ENCODE measurements at places on chromosomes 12 and 14.

- peak; percentile 89 for DNase-seq
Measured at GRCh38 chr14:30558675-30559555, at the start of gene G2E3. TSS of gene G2E3 (plus strand) at chr14:30559158. CDS start at chr14:30581080, 21,922 bp downstream.

- DNase-seq = peak; percentile 44
Measured at GRCh38 chr12:31017535-31017934, 56.1 kb upstream of the DDX11 start.

GRCh38 chr14:36829547-36829946, 167.9 kb downstream of the PAX9 start:
- DNase-seq = no peak

DNA sequence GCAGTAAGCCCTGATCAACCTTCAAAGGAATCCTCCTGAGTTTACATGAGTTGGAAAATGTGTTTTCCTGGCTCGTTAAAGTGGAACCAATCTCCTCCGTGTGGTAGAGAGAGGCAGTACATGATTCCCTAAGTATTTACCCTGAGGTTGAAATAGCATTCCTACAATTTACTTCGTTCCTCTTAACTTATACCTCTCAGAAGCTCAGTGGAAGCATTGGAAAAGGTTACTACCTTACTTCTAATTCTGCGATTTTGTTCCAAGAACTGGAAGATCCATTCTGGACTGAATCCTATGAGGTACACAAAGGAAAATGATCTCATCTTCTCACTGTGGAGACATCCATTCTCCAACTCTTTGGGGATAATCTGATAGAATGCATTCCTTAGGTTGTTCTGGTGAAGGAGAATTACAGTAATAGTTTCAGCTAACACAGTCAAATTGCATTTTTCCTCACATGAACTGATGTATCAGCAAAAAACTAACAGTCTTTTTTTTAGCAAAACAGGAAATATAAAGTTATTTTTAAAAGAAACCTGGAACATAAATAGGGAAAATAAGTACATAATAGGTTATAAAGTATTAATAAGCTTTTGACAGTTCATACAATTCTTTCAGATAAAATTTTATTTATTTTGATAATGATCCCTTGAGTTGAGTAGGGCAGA, 475.6 kb downstream of the PDZRN4 start:
- peak; percentile 50 for DNase-seq

GRCh38 chr12:24820872-24821271, 128.0 kb downstream of the BCAT1 start:
- DNase-seq = no peak

- DNase-seq = no peak
Measured at GRCh38 chr14:67856827-67857226, 37.2 kb downstream of the RAD51B start.

- no peak for DNase-seq
Measured at GRCh38 chr14:29629839-29630238, 297.8 kb downstream of the PRKD1 start.

- DNase-seq = no peak
Measured at GRCh38 chr12:47247418-47247817, 167.7 kb upstream of the AMIGO2 start.

- DNase-seq = no peak
Measured at GRCh38 chr12:122965321-122965751, 927 bp downstream of the ABCB9 start.

GRCh38 chr14:67583711-67584644, 16.1 kb downstream of the PIGH start:
- peak; percentile 53 for DNase-seq

DNA sequence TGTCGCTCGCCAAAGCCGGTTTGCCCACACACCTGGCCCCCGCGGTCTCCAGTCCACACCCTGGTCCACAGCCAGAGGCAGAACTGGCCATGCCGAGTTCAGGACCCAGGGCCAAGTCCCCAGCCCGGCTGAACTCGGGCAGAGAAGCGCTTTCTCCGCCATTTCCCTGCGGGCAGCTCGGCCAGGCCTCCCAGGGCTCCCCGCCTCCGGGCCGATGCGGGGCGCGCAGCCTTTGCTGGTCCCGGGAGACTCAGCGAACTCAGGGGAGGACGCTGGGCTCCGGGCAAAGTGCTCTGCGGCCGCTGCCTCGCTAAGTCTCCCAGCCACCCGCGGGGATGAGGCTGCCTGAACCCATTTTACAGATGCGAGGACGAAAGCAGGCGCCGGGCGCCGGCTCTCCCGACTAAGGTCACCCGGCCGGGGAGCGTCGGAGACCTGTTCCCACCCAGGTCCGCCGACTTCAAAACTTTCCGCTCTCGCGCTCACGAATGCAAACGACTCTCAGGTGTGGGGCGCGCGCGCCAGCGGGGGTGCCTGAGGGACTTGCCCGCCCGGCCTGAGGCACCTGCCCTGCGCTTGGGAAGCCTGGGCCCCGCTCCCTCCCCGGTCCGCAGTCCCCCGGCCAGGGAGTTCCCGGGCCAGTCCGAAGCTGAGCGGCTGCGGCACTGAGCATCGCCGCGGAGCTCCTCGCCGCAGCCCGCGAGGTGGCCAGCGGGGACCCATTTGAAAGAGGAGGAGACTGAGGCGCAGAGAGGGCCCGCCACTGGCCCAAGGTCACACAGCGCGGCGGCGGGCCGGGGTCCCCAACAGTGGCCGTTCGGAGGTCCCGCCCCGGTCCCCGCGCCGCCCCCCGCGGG, 627 bp downstream of the TESC start:
- no peak for DNase-seq

DNA sequence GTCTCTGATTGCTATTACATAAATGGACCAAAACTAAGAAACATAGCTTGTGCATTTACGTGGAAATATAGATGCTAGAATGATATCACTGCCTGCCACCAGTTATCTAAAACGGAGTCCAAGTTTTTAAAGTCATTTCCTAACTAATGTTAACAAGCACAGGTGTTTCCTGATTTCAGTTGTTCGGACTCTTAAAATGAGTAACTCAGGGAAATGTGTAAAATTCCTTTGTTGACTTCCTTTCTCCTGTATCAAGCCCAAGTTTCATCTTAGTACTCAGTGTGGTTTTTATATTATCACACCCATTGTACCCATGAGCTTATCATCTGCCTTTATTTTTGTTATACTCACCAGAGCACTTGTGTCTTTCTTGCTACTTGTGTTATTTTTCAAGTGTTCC, 13.2 kb upstream of the PRKCH start:
- peak; percentile 96 for DNase-seq
